ENCODE measurements at places on chromosomes 4 and X.

- DNase-seq: no peak
Observed at GRCh38 chr4:8907596-8908205, 36.1 kb upstream of the HMX1 start.

DNA sequence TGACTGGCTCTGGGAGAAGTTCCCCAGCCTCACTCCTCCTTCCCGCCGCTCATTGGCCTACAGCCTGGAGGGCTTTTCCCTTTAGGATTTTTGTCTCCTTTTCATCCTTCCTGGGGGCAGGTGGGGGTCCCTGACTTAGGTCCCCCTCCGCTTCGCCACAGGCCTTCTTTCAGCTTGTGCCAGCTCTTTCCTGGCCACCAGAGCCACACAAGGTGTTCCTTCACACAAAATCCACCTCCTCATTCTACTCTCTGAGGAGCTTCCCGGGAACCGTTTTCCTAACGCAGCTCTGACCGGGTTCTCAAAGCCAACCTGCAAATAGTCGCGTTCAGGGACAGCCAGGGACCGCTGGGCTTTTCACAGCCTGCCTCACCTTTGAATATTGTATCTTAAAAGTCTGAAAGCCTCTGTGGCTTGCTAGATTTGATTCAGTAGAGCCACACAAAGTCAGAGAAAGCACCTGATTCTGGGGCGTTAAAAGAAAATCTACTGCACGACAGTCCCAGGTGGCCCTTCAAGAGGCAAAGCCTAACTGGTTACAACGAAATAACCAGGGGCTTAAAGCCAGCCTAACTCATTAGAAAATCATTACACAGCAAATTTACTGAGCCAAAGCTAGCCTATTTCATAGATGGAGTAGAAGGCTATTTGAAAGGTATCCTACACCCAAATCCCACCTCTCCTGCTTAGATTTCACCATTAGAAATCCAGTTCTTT is 731 bp upstream of the GPC3 start:
- peak; percentile 33 for DNase-seq

GRCh38 chrX:46713672-46714490 is 45.0 kb downstream of the SLC9A7 start:
- no peak for DNase-seq

GRCh38 chr4:155371432-155372043 is 5.2 kb downstream of the MAP9 start:
- peak; percentile 22 for DNase-seq

- no peak for DNase-seq
Observed at GRCh38 chr4:100168521-100168920, 21.7 kb downstream of the DDIT4L start.

DNA sequence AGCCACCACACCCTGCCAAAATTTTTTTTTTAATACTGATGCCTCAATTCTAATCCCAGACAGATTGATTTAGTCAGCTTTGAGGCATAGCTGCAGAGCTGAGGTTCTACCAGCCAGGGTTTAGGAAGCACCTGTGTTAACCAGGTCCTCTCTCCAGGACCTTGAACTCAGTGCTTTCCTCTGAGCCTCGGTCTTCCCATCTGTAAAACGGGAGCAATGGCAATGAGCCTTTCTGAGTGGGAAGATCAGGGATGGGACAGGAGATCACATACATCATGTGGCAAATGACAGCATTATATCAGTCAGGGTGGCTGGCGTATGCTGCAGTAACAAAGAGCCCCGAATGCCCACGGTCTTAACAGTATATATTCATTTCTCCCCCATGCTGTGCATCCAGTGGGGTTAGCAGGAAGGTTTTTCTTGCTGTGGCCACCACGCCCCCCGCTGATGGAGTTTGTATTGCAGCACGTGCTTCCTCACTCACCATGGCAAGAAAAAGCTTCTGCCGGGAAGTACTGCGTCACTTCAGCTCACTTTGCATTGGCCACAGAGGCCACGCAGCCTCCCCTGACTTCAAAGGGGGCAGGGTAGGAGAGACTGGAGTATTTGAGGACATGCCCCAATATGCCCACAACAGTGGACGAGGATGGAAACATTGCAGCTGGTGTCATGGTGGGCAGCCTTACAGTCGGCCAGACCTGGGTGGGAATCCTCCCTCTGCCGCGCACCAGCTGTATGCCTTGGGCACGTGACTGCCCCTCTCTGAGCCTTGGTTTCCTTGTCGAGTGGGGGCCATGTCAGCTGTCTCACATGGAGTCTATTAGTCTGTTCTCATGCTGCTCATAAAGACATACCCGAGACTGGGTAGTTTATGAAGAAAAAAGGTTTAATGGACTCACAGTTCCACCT is 24.1 kb upstream of the MRFAP1 start:
- DNase-seq: no peak

DNA sequence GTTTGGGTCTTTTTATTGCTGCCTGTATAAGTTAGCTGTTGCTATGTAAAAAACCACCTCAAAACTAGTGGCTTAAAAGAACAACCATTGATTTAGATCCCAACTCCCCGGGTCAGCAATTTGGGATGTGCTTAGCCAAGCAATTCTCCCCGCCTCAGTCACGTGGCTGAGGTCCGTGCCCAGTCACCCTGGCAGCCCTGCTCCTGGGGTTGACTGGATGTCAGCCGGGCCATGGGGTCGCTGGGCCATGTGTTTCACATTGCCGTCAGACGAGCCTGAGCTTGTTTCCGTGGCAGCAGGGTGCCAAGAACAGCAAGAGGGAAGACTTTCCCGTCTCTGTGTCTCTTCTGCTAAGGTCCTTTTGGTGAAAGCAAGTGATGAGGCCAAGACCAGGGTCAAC is 345.7 kb upstream of the FAT1 start:
- peak; percentile 3 for DNase-seq

DNA sequence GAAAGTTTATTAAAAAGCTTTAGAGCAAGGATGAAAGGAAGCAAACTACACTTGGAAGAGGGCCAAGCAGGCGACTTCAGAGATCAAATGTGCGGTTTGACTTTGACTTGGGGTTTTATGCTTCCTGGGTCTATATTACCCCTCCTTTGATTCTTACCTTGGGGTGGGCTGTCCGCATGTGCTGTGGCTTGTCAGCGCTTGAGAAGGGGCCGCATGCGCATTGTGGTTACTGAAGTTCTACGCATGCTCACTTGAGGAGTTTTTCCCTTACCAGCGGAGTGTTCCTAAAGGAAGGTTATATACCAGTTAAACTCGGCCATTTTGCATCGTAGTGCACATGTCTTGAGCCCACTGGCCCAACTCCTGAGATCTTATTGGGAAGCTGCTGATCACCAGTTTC is 9.9 kb downstream of the ZNF157 start:
- no peak for DNase-seq

- no peak for DNase-seq
Observed at GRCh38 chr4:133402616-133403015, 253.5 kb downstream of the PCDH10 start.

GRCh38 chr4:76420188-76420761 is 666 bp downstream of the CCDC158 start:
- DNase-seq: no peak

DNA sequence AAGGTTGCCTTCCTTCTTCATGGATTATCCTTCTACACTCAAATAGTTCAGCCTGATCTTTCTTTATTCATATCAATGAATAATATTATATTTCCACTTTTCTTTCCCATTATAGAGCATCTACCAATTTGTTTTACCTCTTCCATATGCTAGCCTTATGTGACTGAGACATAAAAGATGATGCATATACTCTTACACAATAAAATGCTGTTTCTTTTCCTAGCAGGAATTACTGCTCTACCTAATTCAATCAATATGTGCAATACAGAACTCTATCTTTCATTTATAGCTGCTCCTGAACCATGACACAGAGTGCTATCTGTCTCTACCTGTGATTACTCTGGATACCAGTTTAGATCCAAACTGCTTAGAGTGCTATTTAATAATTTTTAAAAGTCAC is 2334.0 kb downstream of the PCDH7 start:
- no peak for DNase-seq

- DNase-seq: peak; percentile 31
Observed at GRCh38 chr4:4554234-4554633, 12.4 kb upstream of the STX18 start.

- DNase-seq: no peak
Observed at GRCh38 chr4:28227764-28228163, 1367.1 kb downstream of the STIM2 start.

GRCh38 chrX:9995855-9996339 is 28.7 kb downstream of the CLDN34 start:
- DNase-seq: peak; percentile 44

DNA sequence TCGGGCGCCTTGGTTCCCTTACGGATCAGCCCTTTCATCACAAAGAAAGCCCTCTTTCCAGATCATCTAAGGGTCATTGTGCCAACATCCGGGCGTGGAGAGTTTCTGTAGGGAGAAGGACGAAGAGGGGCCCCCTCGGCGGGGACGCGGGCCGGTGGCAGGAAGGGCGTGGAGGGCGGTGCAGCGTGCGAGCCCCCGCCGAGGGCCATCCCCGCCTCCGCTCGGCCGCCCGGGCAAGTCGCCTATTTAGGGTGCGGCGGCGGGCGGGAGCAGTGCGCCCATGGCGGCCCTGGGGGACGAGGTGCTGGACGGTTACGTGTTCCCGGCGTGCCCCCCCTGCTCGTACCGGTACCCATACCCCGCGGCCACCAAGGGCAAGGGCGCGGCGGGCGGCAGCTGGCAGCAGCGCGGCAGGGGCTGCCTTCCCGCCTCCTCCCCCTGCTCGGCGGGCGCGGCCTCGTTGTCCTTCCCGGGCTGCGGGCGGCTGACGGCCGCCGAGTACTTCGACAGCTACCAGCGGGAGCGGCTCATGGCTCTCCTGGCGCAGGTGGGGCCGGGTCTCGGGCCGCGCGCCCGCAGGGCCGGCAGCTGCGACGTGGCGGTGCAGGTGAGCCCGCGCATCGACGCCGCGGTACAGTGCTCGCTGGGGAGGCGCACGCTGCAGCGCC is at the start of gene ZAR1:
TSS of gene ZAR1 (plus strand) at position 241 of the 668 bp plus-strand sequence. CDS start at position 281, 40 bp downstream.
- DNase-seq: no peak

- DNase-seq: no peak
Observed at GRCh38 chr4:184460499-184461285, 13.7 kb downstream of the IRF2 start.

DNA sequence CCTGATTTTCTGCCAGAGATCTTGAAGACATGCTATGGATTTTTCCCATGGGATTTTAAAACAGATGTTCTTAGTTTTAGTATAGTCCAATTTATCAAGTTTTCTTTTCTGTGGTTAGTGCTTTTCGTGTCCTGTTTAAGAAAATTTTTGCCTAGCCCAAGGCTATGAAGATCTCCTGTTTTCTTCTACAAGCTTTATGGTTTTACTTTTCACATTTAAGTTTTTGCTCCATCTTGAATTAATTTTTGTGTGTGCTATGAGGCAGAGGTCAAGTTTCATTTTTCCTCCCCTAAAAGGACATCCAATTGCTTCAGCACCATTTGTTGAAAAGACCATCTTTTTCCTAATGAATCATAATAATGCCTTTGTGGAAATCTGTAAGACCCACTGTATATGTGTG is 65.6 kb downstream of the POLR2B start:
- no peak for DNase-seq

DNA sequence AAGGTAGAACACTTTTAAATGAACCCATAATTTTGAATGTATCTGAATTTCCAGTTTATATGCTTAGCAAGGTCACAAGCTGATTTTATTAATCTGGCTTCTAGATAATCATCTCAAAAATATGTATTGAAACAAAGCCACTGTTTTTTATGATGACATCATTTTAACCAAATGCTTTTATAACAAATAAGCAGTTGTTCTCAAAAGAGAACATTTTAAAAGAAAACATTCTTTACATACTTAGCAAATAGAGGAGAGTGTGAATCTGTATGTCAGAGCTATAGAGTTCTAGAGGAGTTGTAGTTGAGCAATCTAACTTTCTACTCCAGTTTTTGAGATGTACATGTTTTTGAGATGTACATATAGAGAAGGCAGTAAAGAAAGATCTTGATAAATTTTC is 42.5 kb downstream of the LAMP2 start:
- DNase-seq: no peak

GRCh38 chr4:76723924-76724323 is 174.0 kb downstream of the SOWAHB start:
- DNase-seq: peak; percentile 69

DNA sequence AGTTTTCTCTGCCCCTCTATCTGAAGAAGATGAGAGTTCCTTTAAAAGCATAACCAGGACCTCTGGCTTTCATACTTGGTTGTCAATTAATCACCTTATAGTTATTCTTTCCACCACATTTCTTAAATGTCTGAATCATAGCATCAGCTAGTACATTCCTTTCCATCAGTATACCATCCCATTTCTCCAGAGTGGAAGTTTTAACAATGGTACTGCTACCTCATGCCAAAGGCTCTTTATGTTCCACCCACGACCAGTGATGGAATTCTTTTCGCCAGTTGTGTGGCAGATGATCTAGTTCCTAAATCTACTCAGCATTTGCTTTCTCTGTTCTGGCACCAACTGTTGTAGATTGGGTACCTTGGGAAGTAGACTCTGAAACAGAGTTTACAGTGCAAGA is 379.8 kb downstream of the ZNF674 start:
- DNase-seq: no peak

DNA sequence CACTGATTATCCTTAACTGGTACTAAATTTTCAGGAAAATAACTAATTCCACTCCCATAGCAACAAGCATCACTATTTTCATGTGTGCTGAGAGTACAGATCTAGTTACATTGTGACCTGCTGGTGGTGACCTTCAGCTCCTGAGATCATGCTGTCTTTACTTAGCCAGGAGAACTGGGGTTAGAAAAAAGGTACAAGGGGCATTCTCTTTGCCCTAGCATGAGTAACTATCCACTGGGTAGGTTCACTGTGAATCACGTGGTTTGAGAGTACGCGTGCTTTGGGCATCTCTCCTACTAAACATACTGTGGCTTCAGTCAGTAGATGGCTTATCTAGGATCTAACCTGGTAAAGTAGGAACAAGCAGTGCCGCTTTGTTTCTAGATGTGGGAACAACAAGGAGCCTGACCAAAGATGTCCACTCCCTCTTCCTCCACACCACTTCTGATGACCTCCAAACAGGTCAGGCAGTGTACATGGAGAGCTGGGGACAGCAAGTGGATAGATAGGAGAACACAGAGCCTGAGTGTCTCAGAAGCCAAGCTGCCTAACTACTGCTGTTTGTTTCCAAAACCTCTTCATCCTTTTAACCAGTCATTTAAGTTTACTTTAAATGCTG is 90.2 kb downstream of the CBR4 start:
- no peak for DNase-seq

DNA sequence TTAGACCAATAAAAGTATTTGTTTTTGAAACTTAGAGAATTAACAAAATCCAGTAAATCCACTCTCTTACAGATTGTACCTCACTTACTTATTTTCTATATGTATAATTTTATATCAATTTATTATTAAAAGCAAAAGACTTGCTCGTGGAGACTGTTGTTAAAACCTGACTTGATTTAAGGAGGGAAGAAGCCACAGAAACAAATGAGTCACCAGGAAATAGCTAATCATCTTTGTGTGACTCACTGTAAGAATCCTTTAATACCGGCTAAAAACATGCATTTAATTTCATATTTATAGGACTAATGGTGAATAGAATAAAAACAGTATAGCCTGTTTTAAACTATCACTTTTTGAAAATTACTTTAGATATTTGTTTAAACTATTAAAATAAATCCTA is 29.9 kb upstream of the UBE2NL start:
- no peak for DNase-seq

GRCh38 chr4:180052629-180053028 is 2190.6 kb upstream of the TENM3 start:
- DNase-seq: no peak

Data from Caki2 (cell line).